OCI-M1 (cell line): ENCODE measurements at places on chromosomes 6 and 20.

- no peak for DNase-seq
Measured at GRCh38 chr20:21358737-21359136, 38.6 kb downstream of the NKX2-4 start.

GRCh38 chr6:114304304-114304887 lies 38.4 kb downstream of the HS3ST5 start:
- DNase-seq = peak; percentile 78

GRCh38 chr6:26556263-26557070 lies 18.3 kb downstream of the HMGN4 start:
- DNase-seq = peak; percentile 96

GRCh38 chr20:2084703-2085102 lies 16.9 kb upstream of the STK35 start:
- DNase-seq = peak; percentile 61

DNA sequence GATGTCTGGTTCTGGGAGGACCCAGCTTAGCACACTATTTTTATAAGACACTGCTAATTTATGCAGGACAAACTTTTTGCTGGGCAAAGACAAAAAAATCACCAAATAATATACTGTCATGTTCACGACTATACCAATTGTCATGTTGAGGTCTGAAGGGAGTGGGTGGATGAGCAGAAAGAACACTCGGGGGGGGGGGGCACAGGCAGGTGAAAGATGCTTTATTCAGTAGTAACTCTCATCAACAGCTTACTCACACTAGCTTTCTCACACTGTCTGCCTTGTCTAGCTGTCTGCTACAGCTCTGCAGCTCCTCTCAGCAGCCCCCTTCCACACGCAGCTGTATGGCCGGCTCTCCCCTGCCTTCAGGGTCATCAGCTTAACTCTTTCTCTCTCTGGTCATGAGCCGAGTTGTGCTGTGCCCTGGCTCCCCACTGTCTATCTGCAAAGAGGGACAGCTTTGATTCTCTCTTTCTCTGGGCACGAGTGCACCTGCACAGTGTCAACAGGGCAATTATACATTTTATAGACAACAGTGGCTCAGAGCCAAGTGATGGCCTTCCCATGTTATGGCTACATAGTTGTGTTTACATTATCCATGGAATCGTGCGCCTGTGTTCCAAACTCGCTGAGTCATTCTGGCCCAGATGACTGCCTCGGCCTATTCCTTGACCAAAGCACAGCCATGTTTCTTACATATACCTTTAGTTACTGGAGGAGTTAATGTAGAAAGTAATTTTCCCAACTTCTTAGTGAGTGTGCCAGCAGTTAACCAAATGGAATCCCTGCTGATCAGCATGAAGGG lies 187.7 kb upstream of the PRSS16 start:
- DNase-seq = no peak

- DNase-seq = peak; percentile 29
Measured at GRCh38 chr6:47248446-47248845, 61.3 kb downstream of the TNFRSF21 start.

DNA sequence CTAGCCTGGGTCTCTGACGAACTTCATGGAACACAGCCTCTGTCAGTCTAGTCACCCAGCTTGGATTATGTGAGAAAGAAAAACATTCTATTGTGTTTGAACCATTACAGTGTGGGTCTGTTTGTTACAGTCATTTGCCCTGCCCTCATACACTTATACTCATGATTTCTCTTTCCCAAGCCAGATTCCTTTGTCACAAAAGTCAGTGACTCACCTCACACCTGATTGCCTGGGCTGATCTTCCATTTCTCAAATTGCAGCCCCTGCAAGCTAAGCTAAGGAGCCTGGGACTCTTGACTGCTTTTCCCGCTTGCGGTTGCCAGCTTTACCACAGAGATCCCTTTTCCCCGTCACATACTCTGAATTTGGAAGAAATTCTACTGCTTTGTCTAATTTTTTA lies 395.9 kb downstream of the SAMD5 start:
- no peak for DNase-seq

GRCh38 chr6:106889692-106890091 lies 84.8 kb downstream of the CD24 start:
- peak; percentile 85 for DNase-seq

GRCh38 chr6:114121913-114122662 lies 151.1 kb upstream of the HDAC2 start:
- no peak for DNase-seq

GRCh38 chr6:829656-830055 lies 136.7 kb upstream of the EXOC2 start:
- DNase-seq = no peak

DNA sequence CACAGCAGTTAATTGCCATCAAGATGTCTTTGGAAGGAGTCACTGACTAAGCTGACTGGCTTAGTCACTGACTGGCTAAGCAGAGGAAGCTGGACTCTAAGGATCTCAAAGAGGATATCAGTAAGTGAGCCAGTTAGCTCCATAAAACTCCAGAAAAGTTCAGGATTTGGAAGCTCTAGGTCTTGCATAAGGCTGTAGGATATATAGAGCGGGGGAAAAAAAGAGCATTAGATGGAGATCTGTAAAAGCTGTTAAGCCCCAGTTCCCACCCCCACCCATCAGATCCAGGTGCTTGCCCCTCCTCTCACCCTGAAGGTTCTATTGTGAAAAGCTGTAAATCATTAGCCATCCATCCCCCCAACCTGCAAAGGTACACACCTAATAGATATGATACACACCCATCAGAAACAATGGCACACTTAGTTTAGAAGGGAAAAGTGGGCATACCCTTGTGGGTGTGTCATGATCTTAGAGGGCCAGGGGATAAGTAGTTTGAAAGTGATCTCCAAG lies 32.2 kb downstream of the CARMIL1 start:
- DNase-seq = no peak

DNA sequence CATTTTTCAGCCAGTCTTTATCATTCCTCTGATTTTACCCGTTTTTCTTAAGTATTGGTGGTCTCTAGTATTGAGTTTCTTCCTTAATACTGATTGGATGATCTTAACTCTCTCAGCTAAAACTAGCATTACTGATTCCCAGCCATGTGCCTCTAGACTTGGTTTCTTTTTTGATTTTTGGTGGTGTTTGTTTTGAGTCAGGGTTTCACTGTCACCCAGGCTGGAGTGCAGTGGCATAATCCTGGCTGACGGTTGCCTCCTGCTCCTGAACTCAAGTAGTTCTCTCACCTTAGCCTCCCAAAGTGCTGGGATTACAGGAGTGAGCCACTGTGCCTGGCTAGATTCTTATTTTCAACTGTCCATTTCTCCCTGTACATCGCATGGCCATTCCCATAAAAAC lies 24.9 kb downstream of the DPPA5 start:
- DNase-seq = no peak
